Central memory CD4-positive, alpha-beta T cell (primary cell): ENCODE measurements at places on chromosomes 12 and 14.

GRCh38 chr14:104115691-104116287, 22.6 kb upstream of the KIF26A start:
- no peak for DNase-seq

- DNase-seq = no peak
Measured at GRCh38 chr14:96486705-96487104, 15.5 kb upstream of the PAPOLA start.

- DNase-seq = no peak
Measured at GRCh38 chr14:67385618-67386017, 25.5 kb downstream of the EIF2S1 start.

DNA sequence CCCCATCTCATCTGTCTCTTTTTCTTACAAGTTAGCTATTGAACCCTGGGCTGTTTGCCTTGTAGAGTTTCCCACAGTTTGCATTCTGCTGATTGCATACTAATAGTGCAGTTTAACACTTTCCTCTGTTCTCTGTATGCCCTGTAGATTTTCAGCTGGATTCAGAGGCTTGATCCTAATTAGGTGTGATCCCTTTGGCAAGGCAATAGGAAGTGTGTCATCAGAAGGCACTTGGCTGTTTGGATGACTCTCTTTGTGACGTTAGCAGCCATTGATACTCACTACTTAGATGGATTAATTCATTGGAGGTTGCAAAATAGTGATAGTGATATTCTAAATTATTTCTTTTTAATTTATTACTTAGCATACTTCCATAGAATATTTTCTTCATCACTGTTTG, 33.6 kb downstream of the FUT8 start:
- DNase-seq = no peak

GRCh38 chr14:37596790-37597472, 1.5 kb downstream of the TTC6 start:
- no peak for DNase-seq

DNA sequence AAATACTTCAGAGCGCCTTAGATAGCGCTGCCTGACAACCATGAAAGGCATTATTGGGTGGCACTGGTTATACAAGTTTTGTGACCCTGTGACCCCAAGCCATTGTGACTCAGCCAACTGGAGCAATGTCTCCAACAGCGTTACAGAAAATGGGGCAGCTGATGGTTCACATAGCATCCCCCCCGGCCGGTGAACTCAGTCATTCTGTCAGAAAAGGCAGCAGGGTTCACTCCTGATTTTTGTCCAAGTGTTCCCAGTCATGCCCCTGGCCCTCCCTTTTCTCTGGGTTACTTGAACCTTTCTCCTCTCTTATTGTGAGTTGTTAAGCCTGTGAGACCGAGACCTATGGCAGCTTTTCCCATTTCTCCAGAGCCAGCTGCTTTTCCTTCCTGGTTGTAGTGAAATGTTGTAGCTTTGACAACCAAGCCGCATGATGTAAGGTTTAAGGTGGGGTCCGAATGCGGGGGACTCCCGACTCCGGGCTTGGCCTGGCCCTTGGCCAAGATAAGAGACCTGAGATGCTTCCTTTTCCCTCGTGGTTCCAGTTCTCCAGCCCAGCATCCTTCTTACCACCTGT, 22.0 kb downstream of the CD9 start:
- DNase-seq = no peak

- peak; percentile 15 for DNase-seq
Measured at GRCh38 chr12:91562476-91562875, 379.9 kb upstream of the DCN start.
